Gastrocnemius medialis (tissue), 4 donors: ENCODE measurements at places on chromosomes 12 and 14. TPM values are rescaled to one million over a fixed set of nuclear protein-coding genes. Genes with fewer than 3 reads are reported as not detected.

The PAH gene
- 3.6 TPM for total RNA-seq

DNA sequence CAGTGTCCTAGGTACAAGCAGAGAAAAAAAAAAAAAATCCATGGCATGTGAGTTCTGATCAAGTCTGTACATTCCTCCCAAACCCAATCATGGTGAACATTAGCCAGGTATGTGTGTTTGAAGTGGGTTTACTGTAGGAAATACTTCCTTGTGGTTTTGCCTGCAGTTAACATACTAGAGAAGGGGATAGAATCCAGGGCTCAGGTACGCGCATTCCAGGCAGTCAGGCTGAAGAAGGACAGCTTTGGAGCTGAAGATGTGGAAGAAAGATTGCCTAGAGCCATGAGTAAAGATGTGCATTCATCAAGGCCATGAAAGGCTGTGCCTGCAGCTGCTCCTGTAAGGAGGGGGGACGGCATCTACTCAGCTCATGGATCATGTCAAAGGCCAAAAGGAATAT is 88.2 kb upstream of the NTF3 start:
- DNase-seq: no peak

DNA sequence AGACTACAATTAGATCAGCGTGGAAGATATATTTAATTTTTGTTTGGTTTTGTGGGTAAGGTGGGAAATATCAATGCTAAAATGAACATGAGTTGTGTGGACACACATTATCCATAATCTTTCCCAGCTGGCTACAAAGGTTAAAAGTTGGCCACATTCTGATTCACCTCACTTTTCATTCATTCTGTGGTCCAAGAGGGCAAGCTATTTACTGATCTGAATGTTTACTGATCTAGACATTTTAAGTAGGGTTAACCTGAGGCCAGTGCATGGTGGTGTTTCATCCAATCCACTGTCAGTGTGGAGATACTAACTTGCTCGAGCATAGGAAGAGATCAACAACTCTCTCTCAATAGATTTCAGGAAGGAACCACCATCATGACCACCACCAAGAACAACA is 71.6 kb downstream of the DCAF5 start:
- DNase-seq: no peak

The SRRM4 gene
- total RNA-seq: 0.04 TPM

DNA sequence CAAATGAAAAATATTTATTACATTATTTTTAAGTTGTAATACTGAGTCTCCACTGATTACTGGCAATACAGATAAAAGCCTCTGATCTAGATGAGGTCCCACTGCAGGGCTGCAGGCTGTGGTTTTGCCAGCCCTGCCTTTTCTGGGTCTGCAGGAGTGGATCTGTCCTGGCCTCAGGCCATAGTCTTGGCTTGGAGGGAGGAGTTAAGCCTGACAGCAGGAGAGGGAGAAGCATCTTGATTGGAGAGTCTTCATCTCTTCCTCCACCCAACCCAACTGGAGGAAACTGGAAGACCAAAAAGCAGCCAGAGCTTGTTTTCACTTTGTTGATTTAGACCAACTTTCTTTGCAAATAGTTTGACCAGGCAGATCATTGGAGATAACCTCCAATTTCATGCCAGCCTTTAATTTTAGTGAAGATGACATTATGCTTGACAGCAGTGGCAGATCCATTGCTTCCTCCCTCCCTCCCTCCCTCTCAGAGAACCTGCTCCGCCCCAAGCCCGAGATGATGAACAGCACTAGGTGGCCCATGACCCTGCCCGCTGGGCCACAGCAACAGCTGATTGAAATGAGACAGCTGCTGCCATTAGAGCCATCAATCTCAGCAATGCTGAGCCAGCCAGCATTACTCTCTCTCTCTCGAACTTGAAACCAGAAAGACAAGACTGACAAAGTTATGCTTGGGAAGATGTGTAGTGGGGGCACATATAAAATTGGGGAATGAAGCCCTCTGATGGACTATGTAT is 222.4 kb downstream of the GLT1D1 start:
- DNase-seq: no peak

GRCh38 chr14:103250874-103251273 is 83.2 kb upstream of the EIF5 start:
- no peak for DNase-seq
